Forelimb muscle (tissue), 1 donor: ENCODE measurements at places on chromosomes 3 and 15.

DNA sequence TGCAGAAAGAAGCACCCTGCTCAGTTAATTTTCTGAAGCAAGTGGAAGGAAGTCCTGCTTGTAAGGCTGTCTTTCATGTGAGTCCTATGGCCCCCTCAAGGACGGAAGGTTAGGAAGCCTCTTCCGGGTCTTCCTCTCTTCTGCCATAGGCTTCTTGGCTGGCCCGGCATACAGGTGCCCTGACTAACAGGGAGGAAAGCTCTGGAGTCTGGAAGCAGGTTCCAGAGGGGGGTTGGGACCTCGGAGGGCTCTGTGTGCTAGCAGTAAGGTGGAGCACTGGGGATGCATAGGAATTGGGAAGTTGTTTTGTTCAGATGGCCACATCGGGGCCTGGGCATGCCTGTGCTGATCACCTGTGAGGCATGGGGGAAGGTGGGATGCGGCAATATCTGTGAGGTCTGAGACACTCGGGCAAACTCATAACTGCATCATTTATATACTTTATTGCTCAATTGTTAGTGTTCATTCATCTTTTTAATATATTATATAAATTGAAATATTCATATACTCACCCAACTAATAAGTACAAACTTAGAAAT is 49.6 kb downstream of the TRAK1 start:
- DNase-seq = no peak

DNA sequence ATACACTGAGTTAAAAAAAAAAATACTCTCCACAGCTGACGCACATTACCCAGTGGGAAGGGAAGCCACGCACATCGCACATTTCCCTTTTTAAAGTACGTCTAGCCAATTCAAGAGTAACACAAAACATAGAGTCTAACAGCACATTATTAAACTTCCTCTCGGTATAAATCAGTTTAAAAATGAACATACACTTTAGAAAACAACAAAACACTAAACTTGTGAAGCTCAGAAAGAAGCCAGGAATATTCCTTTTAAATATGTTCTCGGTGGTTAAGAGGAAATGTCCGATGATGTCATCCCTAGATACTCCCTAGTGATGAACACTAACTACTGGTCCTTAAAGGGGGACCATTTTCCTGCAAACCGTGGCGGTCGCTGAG is 721 bp downstream of the MYEF2 start:
- peak; percentile 39 for DNase-seq

DNA sequence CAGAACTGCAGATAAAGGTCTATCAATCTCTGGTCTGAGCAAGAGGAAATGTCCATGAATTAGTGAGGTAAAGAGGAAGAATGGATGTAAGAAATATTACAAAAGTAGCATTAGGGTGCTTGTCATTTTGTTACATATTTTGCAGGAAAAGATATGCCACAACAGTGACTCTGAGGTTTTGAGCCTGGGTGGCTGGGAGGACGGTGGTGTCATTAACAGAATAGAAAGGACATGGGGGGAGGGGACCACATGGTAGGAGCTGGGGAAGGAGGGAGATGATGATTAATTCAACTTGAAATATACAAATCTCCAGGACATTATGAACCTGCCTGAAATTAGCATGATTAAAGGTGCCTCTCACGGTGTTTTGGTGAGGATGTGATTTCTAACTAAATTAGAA is 245.5 kb upstream of the MDFIC2 start:
- DNase-seq = no peak

DNA sequence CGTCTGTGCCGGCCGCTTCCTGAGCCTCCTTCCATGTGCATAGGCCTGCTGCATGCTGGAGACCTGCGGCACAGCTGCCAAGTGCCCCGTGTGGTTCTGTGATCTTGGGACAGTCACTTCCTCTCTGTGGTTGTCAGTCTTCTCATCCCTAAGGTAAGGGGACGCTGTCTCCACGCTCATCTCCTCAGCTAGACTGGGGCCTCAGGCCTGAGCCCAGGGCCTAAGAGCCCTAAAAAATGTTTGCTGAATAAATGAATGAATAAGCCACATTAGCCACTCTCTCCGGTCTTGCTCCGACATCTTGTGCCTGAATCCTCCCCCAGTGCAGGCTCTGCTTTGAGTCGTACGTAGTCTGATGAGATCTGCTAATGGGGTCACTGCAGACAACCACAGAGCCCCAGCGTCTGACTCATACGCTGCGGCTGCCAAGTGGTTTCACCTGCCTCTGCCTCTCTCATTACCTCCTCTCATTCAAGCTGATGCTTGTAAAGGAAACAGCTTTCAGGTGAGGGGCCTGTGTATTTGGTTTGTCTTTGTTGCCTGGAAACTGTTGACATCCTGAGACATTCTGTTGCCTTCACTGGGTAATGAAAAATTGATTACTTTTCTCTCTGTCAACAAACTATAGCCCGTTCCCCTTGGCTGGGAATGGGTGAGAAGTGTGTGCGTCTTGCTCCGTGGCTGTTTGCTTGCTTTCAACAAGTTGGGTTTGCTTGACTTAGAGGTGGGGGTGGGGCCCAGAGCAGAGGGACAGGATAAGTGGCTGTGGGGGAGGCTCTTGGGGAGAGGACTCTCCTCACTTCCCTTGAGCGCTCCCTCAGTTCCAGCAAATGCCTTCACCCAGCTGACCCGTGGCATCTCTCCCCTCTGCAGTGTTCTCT is 15.9 kb downstream of the RPLP1 start:
- DNase-seq = no peak

- no peak for DNase-seq
Observed at GRCh38 chr3:61638741-61639140, 77.4 kb downstream of the PTPRG start.

GRCh38 chr3:155185631-155186071 is 105.5 kb downstream of the MME start:
- no peak for DNase-seq

DNA sequence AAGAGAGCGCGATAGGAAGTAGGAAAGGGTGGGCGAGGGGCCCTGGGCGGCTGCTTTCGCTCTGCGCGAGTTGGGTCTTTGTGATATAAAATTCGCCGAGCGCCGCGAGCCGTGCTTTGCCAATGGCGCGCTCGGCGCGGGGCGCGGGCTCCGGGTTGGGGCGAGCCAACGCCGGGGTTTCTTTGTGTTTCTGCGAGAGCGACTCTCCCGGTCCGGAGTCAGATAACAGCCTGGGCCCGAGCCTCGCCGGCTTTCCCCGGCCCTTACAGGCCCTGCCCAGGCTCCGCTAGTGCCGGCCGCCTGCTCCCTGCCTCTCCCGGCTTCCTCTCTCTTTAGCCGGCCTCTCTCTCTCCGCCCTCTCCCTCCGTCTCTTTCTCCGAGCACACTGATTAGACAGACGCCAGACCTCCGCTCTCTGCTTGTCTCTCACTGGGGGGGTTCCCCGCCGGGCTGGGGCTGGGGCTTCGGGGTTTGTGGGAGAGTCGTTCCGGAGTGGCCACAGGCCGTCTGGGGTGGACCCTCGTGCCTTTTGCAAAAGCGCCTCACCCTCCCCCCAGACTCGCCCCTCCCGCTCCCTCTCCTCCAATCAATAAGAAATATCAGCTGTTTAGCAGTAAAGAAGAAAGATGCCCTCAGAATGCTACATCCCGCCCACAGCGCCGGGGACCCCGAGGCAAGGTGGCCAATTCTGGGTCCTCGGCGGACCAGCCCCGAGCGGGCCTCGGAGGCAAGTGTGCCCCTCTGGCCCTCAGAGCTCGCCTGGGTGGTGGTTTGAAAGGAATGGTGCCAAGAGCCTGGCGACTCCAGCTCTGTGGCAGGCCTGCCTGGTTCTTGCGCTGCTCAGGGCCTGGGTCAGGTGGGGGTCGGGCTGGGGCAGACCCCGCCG is 2.9 kb downstream of the NR2F2 start:
- DNase-seq = no peak

DNA sequence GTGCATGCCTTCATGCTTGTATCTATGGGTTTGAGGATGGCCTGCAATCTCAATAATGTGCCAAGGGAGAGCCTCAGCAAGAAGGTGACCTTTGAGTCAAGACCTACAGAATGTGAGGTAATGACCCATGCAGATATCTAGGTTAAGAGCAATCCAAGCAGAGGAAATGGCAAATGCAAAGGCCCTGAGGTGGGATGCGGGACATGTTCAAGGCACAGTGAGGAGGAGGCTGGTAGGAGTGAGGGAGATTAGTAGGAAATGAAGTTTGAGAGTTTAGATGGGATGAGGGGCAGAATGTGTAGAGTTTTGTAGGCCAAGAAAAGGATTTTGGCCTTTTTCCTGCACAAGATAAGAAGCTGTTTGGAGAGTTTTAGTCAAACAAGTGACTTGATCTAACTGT is 4.7 kb upstream of the MAP2K5 start:
- no peak for DNase-seq

DNA sequence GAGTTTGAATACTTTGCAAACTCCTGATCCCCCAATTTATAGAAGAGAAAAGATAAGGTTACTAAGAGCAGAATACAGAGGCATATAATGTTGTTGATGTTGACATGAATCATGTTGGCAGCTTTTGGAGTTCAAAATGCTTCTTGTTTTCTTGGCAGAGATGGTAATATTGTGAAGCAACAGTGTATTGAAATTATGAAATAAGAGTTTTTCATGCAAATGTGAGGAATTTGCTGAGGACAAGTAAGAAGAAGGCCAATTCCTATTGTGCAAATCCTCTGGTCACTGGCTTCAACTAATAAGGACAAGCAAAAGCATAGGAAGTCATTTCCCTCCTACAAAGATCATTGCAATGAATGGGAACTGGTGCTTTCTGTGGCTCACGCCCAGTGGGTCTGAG is 126.9 kb upstream of the CHL1 start:
- DNase-seq = no peak

DNA sequence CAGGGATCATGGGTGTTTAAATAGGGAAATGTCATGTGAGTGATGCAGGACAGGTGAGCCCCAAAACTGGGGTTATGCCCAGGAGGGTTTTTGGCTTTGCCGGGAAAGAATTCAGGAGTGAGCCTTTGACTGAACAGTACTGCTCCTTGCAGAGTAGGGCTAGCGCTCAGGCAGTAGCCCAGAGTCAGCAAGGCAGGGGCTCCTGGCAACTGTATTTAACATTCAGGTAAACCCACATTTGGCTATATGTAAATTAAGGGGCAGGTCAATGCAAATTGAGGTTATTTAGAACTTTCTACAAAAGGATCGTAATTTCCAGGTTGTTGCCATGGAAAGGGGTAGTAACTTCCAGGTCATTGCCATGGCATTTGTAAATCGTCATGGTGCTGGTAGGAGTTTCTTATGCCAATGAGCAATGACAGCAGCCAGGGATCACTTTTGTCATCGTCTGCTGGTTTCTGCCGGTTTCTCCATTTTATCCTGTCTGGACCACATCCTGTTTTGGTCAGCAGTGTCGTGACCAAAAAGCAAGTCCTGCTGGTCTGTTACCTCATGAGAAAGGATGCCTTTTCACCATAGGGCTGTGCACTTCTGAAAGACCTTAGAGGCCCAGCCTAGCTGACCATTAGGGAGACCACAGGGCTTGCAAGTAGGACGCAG is 24.3 kb downstream of the MTHFS start:
- no peak for DNase-seq
